Hindlimb muscle (tissue), 1 donor: ENCODE measurements at places on chromosomes 16 and 17.

- no peak for DNase-seq
These were observed 174.9 kb upstream of the CIBAR2 start for GRCh38 chr16:85286951-85287814.

- DNase-seq = no peak
These were observed 29.6 kb downstream of the PRKAR1A start for GRCh38 chr17:68541816-68542215.

DNA sequence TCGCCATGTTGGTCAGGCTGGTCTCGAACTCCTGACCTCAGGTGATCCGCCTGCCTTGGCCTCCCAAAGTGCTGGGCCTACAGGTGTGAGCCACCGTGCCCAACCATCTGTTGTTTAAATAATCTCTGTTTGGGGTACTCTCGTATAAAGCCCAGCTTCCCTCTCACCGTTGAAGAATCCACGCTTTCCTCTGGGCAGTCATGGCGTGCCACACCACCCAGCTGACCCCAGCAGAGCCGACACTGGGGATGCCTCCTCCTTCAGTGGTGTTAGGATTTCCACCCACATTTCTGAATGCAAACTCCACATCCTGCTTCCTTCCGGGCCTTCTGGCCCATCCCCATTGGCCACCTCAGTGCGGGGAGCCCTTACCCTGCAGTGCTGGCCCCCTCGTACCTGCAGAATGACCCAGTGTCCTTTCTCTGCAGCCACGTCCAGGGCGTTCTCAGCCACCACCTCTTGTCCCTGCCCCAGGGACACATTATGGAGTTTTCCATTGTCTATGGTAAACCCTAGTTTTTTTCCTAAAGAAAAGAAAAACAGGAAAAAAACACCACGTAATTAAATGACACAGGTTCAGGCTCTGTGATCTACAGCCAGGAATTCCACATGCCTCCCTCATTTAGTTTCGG, 60.4 kb downstream of the PGS1 start:
- DNase-seq = no peak

GRCh38 chr16:22969567-22969966, 155.6 kb downstream of the HS3ST2 start:
- DNase-seq = no peak

GRCh38 chr16:3566990-3567389, 10.2 kb downstream of the NLRC3 start:
- no peak for DNase-seq

DNA sequence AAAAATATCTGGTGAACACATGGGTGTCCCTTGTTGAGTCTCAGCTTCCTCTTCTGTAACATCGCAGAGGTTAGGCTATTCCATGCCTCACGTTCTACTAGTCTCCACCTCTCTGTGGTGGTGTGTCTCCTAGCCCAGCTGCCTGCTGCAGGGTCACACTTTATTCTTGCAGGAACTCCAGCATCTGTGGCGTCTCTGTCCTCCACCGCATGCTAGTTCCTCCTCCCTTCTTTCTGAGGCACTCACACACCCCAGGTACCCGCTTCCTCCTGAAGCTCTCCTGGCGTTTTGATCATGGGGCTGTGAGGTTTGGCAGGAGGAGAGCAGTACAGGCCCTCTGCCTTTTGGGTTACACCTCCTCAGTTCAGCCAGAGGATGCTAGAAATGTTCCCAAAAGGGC, 9.9 kb upstream of the TEX2 start:
- no peak for DNase-seq

- DNase-seq = no peak
These were observed 19.9 kb downstream of the COTL1 start for GRCh38 chr16:84597931-84598351.

- peak; percentile 47 for DNase-seq
These were observed 50.1 kb downstream of the LMF1 start for GRCh38 chr16:920717-921116.

- no peak for DNase-seq
These were observed 510.6 kb downstream of the RBFOX1 start for GRCh38 chr16:7843261-7843660.

GRCh38 chr16:8623634-8624033, 2.1 kb downstream of the METTL22 start:
- DNase-seq = no peak
